HCEC 1CT (cell line): ENCODE measurements at places on chromosomes 5 and 9.

- DNase-seq: peak; percentile 59
Observed at GRCh38 chr5:62395210-62395950, 8.3 kb downstream of the DIMT1 start.

GRCh38 chr5:74063821-74064220 lies 437.8 kb downstream of the ARHGEF28 start:
- peak; percentile 62 for DNase-seq

- no peak for DNase-seq
Observed at GRCh38 chr9:127074561-127075548, 47.6 kb downstream of the ANGPTL2 start.

GRCh38 chr5:148825716-148826052 lies 727 bp upstream of the ADRB2 start:
- DNase-seq: peak; percentile 36

- no peak for DNase-seq
Observed at GRCh38 chr9:78298046-78298765, 1.3 kb downstream of the PSAT1 start.
